ENCODE measurements at places on chromosomes 6 and 20.
A peak's percentile ranks its signal among the peaks of the same experiment; 100 is the strongest.

DNA sequence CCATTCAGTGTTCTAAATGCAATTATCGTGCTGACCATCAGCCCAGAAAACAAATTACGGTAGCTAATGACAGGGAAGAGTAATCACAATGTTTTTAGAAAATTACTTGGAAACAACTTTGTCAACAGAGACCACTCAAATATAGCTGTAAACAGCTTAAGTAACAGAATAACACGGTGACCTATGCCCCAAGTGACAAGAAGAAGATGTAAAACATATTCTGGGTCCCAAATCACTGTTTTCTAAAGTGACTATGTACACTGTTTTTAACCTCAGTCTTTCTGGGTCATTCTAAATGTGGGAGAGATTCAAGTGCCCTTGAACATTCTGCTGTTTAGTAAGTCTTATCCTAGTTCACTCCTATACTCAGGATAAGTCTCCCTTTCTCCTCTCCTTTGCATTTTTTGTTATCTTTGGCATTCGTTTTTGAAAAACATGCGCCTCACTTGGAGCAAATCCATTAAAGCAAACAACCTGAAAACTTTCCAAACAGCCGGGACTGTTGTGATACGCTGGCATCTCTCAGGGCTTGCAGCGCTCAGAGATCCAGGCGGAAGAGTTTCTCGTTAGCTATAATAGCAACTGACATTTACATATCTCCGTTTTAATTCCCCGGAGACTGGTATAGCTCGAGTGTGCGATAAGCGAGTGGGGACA, 114.5 kb upstream of the SOX4 start:
- DNase-seq: no peak

DNA sequence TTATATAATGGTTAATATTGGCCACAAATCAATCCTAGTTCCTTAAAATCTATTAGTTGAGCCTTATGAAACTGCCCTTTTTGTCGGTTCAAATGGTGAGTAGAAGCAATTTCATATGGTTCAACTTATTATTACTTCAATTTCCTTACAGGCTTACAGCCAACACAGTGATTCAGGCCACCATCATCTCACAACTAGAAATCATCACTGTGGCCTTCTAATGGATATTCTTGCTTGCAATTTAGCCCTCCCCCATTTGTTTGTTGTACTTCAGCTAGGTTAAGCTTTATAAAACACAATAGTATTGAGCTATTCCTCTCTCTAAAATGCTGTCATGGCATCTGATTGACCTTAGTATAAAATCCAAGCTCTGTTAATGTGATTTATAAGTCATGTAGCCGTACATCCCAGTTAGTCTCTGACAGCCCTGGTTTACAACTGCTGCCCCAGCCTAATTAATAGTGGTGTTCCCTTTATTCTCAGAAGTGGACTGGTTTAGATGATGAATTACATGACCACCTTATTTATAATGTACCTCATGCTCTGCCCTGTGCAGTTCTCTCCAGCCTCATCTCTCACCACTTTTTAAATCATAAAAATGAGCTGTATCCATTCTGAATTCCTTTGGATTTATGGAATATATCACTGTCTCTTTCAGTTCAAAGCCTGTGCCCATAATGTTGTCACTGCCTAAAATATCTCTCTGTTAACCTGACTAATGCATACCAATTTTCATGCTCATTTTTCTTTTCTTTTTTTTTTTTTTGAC, 36.7 kb downstream of the LAMA2 start:
- DNase-seq: no peak

- DNase-seq: no peak
Measured at GRCh38 chr6:167796192-167796981, 30.3 kb upstream of the AFDN start.

GRCh38 chr6:18241208-18242038, 22.9 kb downstream of the DEK start:
- DNase-seq: no peak

GRCh38 chr20:58719258-58719657, 26.7 kb downstream of the NPEPL1 start:
- DNase-seq: no peak

GRCh38 chr20:63740070-63740626, 572 bp downstream of the SLC2A4RG start:
- DNase-seq: no peak

- DNase-seq: no peak
Measured at GRCh38 chr20:59318803-59319202, 18.4 kb downstream of the EDN3 start.

- DNase-seq: no peak
Measured at GRCh38 chr20:47733892-47734291, 51.4 kb downstream of the SULF2 start.

DNA sequence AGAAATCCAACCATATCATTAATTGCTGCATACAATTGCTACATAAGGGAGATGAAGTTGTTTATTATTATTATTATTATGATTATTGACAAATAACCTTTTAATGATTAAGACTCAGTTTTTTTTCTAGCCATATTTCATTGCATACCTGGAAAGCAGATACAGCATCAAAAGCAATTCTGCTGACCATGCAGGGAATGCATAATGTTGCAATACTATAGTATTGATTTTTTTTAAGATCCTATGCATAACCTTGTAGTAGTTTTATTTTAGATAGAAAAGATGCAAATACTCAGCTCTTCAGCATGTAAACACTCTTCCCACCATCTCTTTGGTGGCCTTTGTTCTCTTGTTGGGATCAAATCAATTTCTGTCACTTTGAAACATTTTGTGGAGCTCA, 300.9 kb upstream of the MAP3K7 start:
- DNase-seq: no peak

- DNase-seq: no peak
Measured at GRCh38 chr6:128739112-128739511, 143.8 kb upstream of the LAMA2 start.

DNA sequence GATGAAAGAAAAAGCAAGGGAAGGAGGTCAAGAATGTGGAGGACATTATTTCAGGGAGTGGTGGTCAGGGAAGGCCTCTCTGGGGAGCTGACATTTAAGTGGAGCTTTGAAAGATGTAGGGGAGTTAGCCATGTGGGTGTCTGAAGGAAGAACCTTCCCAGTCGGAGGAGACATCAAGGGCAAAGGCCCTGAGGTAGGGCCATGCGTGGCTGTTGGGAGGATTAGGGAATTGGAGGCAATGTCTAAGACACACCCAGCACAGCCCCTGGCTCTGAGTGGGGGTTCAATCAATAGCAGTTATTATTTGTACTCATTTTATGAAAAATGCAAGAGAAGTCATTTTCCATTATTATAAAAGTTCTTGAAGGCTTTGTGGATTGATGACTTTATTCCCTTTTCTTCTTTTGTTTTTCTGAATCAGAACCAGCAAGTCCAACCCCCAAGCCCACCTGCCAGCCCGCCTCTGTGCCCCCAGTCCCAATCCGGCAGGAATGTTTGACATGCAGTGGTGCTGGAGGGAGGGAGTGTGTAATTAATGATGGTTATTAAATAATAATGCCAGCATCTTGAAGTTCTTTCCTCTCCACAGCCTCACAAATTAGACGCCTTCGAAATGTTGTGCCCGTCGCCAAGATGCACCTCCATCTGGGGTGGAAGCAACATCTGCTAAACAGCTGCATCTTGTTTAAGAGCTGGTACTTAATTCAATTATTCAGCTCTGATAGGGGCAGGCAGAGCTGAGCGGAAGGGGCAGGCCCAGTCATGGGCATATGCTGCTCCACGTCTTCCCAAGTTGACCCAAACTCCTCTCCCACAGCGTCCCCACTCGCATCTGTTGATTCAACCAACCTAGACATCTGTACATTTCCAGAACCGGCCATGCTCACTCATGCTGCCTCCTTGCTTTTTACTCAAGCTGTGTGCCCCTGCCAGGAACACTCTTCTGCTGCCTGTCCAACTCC, 81.3 kb upstream of the SIRPA start:
- no peak for DNase-seq

DNA sequence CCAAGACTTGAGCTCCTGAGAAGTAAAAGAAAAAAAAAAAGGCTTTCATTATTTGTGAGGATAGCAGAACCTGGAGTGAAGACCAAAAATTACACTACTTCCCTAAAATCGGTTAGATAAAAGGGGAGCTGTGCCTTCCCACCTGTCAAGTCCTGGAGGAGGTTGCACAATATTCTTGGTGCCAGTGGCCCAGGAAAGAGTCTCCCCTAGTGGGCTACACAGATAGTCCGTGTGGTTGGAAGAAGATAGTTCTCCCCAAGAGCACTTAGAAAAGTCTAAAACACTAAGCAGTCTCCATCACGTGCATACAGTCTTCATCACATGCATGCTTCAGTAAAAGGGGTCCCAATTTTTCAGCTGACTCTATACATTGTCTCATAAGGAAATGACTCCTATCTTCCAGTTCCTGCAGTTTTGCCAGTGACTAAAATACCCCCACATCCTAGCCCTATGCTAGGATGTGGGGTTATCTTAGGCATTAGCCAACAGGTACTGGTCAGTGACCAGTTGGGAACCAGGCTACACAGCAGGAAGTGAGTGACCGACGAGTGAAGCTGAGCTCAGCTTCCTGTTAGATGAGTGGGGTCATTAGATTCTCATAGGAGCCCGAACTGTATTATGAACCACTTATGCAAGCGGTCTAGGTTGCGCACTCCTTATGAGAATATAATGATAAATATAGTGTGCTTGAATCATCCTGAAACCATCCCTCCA, 199.5 kb upstream of the FAM83B start:
- no peak for DNase-seq

DNA sequence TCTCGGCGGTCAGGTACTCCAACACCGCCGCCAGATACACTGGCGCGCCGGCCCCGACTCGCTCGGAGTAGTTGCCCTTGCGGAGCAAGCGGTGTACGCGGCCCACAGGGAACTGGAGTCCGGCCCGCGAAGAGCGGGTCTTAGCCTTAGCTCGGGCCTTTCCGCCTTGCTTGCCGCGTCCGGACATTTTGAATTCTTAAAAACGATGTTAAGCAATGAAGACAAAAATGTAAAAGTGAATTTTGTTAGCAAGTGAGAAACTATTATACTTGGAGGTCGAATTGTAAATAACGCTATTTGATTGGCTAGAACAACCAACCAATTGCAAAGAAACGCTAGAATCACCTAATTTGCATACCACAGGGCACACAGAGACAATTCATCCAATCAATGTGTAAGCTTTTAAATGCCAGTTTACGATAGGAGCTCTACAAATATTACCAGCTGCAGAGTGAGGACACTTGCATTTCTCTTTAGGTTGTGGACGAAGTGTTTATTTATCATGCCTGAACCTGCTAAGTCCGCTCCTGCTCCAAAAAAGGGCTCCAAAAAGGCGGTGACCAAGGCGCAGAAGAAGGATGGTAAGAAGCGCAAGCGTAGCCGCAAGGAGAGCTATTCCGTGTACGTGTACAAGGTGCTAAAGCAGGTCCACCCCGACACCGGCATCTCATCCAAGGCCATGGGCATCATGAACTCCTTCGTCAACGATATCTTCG, 112.0 kb downstream of the HFE start:
- DNase-seq: peak; percentile 58

DNA sequence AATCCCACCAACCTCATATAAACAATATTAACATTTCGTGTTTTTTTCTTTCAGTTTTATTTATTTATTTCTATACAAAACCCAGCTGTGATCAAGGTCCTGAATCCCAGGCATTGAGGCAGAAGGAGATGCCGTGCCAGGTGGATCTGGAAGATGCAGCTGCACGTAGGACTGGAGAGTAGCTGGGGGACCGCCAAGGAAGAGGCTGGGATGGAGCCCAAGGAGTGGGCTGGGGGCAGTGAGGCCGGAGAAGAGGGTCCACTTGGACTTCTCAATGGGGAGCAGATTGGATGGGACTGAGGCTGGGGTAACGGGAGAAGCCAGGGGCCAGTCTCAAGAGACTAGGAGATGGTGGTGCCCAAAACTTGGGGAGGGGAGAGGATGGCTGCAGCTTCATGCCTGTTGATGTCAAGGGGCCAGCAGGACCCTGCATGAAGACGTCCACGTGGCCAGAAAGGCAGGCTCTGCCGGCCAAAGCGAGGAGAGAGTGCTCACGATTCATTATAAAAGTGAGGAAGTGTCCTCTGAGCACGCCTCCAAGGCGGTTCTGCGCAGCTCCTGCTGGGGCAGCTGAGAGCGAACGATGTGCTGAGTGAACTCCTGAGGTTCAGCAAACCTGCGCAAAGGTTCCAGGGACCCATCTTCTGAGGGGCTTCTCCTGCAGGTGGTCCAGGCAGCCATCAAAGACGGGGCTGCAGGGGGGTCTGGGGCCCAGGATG, 110.3 kb downstream of the BMP7 start:
- no peak for DNase-seq

DNA sequence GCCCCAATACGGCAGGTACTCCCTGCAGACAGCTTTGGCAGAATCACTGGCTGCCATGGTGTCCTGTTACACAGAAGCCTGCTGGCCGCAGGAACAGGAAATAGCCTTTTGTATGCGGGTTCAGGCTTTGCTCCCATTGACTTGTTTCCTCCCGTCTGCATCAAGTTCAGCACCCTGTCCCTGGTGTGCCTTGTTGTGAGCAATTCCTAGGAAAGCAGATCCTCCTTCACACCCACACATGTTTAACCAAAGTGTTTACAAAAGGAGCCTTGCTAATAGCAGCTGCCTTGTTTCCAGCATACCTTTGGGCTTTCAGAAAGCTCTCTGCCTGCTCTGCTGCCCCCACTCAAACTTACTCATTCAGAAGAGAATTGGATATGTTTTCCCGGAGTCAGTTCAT, 127.2 kb upstream of the SUPT3H start:
- no peak for DNase-seq

- DNase-seq: no peak
Measured at GRCh38 chr20:16476032-16476431, 97.2 kb downstream of the KIF16B start.

GRCh38 chr20:6401893-6402557, 279.2 kb upstream of the FERMT1 start:
- no peak for DNase-seq

GRCh38 chr6:43491750-43492661, 14.6 kb downstream of the TJAP1 start:
- DNase-seq: no peak

GRCh38 chr20:44909872-44910689, at the start of gene PABPC1L:
TSS of gene PABPC1L (plus strand) at chr20:44910060. CDS start at chr20:44910144, 84 bp downstream.
- peak; percentile 63 for DNase-seq

DNA sequence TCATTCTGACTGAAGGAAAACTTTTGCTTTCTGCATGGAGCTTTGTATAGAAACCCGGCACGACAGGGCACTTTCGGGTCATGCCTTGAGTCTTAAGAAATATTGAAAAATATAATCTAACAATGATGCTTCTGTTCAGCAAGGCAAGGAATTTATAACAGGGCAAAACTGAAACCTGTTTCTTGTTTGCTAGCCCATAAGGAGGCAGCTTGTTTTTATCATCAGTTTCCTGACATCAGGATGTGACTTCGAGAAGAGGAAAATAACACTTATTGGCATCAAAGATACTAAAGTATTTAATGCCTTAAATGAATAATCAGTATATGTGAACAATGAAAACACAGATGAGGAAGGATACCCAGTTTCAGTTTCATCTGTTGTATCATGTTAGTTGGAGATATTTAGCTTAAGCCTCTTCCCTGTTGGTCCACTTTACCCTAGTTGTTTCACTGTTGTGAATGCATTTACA, 146.5 kb downstream of the CDKAL1 start:
- DNase-seq: no peak

GRCh38 chr6:36804563-36804962, 34.7 kb downstream of the CPNE5 start:
- DNase-seq: no peak

Measured in stimulated activated CD4-positive, alpha-beta T cell treated with anti-CD3 and anti-CD28 coated beads, Interleukin-12 subunit alpha, Interleukin-12 subunit beta, amount 100 ng/mL, for 24 hours (primary cell).